ENCODE measurements at places on chromosomes 7 and 10. TPM values are rescaled to one million over a fixed set of nuclear protein-coding genes. Genes with fewer than 3 reads are reported as not detected.

MCM10 gene
- 28.7 TPM for total RNA-seq

C7orf33 gene
- not detected for total RNA-seq

LRRN3 gene
- total RNA-seq, result not detected

HOXA6 gene
- total RNA-seq, result 20.7 TPM

DMBT1 gene
- not detected for total RNA-seq

HTR7 gene
- total RNA-seq, result 0.22 TPM

ANKRD26 gene
- total RNA-seq, result 7.2 TPM

FAM237B gene
- not detected for total RNA-seq

CFAP58 gene
- total RNA-seq, result 0.35 TPM

MET gene
- total RNA-seq, result 44.5 TPM

DNA sequence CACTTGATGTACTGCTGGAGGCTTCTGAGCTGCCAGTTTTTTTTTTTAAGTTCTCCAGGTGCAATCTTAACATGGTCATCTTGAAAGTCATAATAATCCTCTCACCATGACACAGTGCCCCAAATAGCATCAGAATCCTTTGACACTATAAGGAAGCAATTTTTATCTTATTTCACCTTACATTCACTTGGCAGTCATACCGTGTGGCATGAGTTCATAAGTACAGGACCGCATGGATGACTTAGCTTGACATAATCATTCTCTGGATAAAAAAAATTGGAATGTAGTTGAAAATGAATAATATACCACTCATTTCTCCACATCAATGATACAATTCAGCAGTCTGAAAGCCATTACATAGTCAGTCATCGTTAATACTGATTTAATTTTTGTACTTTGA lies 25.6 kb upstream of the TMEM196 start:
- no peak for DNase-seq

DNA sequence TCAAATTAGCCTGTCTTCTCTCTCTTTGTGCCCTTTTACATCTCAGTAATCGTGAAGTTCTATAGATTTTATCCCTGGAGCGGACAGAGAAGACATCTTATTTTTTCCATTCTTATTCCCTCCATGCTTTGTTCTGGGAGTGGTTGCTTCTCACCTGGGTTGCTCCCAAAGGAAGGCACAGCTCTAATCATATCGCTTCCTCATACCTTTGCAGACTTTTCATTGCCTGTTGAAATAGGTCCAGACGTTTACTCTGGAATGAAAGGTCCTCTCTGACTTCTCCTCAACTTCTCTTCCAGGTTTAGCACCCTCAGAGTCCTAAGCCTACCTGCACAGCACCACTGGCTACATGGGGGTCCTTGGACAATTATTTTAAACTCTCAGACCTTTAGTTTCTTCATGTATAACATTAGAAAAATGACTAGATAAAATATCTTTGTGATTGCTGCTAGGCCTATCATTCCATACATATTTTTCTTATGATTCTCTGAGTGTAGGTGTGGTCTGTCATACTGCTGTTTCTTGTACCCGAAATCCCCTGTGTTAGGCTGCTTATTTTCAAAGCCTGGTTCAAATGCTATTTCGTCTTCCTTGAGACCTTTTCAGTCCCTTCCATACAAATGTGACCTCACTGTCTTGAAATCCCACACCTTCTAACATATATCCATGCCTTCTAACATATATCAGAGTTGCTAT lies 418.1 kb downstream of the GFRA1 start:
- no peak for DNase-seq

GRCh38 chr7:140403878-140404564 lies at the start of gene RAB19:
TSS of gene RAB19 (plus strand) at chr7:140404058. CDS start at chr7:140407647, 3,589 bp downstream.
- DNase-seq, result no peak

GRCh38 chr10:71828702-71829101 lies 22.3 kb downstream of the PSAP start:
- no peak for DNase-seq

DNA sequence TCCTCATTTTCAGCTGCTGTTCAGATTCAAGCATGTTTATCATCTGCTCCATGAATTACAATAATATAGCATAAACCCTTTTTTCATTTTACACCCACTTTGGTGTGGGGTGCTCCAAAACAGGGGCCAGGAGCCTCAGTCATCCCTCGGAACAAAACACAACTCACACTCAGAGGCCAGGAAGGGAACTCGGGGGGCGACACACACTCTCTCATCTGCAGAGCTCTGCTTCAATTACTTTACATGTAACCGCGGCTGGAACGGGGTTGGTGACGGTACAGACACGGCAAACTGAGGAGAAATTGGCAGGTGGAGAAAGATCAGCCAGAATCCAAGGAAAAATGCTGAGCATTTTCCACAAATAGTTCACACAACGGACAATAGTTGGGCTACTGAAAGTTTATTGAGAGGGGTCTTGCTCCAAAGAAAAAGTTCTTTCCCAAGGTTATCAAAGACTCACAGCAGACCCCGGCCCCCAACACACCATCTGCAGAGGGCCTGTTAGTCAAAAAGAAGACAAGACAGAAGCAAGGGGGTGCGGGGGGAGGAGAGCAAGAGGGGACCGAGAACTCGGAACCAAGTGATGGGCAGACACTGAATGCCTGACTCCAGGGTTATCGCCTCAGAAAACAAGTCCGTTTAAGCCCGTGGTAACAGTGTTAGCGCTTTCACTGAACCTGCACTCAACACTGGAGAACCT lies 20.5 kb downstream of the DIP2C start:
- no peak for DNase-seq

DNA sequence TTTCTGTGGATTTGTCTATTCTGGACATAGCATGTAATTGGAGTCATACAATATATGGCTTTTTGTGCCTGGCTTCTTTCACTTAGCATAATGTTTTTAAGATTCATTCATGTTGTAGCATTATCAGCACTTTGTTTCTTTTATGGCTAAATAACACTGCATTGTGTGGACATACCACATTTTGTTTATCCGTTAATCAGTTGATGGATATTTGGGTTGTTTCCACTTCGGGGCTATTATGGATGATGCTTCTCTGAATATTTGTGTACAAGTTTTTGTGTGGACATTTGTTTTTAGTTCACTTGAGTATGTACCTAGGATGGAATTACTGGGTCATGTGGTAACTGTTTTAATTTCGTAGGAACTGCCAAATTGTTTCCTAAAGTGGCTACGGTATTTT lies 6.4 kb downstream of the LCOR start:
- DNase-seq, result no peak

- DNase-seq, result no peak
Measured at GRCh38 chr10:58661336-58661735, 148.7 kb downstream of the BICC1 start.

DNA sequence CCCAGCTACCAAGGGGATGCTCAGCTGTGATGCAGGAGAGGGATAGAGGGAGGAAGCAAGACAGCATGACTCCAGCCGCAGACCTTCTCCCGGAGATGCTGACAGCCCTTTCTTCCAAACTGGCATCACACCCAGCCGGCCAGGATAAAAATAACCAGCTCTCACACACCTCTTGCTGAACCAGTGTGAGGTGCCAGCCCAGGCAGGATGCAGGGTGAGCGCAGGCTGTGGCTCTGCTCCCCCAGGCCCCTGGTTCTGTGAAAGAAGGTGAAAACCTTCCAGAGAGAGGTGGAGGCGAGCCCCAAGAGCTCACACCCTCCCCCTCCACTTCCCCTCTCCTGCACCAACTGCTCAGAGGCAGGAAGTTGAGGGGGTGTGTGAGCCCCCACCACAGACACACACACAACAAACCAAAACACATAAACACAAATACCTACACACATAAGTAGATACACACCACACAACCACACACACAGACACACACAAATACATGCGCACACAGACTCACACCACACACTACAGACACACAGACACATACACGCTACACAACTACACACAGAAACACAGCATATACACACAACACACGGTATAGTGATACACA lies 4.0 kb downstream of the GPR15LG start:
- no peak for DNase-seq
